ENCODE measurements at places on chromosomes 16 and 17.
A peak's percentile ranks its signal among the peaks of the same experiment; 100 is the strongest.

DNA sequence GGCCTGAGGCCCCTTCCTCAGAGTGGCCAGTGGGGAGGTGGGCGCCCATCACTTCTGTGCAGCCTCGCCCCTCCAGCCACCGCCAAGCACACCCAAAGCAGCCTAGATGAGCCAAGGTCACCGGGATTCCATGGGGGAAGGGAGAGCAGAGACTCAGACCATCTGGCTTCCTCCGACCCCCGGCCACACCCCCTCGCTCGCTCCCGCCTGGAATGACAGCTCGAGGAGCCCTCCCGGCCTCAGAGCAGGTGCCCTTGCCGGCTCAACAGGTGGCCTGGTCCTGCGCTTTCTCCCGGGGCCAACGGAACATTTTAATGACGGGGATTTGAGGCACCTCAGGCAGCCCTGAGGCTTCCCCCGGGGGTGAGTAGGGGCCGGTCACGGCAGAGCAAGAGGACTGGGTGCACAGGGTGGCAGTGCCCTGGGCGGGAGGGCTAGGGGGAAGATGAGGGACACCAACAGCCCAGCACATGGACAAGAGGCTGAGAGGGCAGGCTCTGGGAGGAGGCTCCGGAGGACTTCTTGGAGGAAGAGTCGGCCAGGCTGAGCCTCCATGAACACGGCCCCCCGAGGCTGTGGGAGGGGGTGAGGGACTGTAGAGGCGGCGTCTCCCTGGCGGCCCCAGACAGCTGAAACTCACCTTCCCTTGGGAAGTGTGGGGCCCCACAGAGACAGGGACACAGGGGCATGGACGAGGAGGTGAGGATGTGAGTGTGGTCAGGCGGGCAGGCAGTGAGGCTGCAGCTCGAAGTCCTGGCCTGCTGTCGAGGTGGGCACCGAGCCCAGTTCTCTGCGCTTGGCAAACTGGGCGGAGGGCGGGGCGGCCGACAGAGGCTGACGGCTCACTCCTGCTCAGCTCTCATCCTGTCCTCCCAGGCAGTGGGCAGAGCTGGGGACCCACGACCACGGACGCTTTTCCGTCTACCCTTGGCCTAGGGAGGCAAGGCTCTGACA is 12.5 kb upstream of the C1QTNF8 start:
- DNase-seq = no peak

DNA sequence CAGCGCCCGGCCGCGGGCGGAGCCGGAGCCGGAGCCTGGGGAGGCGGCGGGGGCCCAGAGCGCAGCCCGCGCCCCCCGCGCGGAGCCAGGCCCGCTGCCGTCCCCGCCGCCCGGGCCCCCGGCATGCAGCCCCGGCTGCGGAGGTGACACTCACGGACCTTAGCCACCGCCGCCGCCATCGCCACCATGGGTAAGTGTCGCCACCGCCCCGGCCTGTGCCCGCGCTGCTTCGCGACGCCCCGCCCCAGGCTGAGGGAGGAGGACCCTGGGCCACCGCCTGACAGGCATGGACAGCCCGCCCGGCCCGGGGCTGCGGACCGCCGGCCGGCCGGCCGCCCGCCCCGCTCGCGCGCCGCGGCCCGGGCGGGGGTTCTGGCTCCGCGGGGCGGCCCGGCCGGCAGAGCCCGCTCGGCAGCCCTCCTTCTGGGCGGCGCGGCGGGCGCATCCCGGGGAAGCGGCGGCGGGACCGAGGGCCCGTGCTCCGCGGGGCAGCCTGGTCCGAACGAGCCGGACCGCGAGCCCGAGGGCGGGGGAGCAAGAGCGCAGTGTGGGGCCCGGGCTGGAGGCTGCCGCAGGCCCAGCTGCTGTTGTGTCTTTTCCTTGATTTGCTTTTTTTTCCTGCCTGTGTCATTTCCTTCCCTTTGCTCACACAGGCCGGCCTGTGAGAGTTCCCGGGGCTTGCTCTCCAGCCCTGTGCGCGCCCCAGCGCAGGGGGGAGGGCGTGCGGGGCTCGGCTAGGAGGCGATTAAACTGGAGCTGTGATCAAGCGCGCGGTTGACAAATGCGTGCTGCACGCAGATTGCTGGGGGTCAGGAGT is 565 bp downstream of the MAP3K3 start:
- peak; percentile 44 for DNase-seq

- no peak for DNase-seq
Measured at GRCh38 chr16:77221482-77221881, 22.3 kb downstream of the SYCE1L start.

DNA sequence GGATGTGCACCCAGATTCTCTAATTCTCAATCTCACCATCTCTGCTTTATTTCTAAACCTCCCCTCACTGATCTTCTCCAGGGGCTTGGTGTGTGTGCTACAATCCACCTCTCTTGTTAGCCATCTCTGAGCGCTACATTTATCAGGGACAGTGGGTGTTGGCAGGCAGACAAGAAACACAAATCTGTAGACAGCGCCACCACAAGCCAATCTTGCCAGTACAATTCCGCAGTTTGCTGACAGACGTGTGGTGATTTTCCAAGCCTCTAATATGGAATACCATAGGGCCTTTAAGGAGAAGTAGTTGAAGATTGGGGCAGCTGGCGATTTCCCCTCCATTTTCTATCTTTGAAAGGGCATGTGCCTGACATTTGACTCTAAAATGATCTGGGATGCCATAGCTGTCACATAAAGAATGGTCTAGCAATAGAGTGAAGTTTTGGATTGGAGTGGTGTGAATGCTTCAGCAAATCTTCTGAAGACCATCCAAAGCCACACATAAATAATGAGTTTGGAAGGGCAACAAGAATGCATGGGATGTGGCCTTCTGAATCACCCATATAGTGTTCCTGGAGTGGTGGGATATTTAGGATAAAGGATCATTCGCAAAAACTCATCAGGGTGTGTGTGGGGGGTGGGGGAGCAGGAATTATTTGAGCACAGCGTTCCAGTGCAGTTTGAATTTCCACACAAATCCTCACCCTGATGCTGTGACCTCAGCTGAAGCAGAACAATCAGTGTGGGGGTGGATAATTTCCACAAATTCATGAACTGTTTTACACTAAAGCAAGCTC is 12.0 kb upstream of the ANKFN1 start:
- no peak for DNase-seq

DNA sequence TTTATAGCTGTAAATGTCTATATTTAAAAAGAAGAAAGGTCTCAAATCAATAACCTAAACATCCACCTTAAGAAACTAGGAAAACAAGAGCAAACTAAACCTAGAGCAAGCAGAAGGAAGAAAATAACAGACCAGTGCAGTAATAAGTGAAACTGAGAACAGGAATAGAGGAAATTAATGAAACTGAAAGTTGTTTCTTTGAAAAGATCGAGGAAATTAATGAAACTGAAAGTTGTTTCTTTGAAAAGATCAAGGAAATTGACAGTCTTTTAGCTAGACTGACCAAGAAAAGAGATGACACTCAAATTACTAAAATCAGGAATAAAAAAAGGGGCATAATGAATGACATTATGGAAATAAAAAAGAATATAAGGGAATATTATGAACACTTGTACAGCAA is 46.4 kb downstream of the SLFN5 start:
- DNase-seq = no peak

DNA sequence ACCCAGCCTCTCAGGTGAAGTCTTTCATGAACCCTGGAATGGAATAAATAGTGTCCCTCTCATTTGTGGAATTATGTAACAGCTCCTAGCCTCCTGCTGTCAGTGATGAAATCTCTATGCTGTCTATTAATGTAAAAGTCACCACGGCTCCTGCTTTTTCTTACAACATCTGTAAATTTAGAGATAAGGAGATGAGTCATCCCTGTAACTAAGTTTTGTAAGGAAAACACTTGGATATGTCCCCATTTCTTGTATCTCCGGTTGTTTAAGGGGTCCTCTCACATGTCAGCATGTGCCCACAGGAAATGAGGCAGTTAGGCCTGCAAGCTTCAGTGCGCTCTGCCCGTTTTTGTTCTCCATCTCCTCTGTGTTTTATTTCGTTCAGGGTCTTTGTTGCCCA is 2.8 kb upstream of the NAT9 start:
- no peak for DNase-seq

GRCh38 chr17:80797741-80798594 is 193.7 kb upstream of the CHMP6 start:
- no peak for DNase-seq

DNA sequence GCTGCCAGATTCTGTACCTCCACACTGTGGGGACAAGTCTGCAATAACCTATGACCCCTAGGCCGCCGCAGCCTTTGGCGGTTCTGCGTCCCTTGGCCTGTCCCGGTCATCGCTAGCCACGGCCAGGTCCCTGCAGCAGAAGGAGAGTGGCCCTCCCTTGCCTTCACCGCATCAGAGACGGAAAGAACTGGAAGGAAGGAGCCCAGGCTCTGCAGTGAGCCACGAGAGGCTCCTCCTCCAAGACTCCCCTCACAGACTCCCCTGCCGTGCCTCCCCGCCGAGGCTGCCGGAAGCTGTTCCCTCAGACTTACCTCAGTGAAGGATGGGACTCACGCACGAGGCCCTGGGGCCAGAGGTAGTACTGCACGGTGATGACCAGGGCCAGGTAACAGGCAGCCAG is 11.0 kb downstream of the SLC38A8 start:
- no peak for DNase-seq

DNA sequence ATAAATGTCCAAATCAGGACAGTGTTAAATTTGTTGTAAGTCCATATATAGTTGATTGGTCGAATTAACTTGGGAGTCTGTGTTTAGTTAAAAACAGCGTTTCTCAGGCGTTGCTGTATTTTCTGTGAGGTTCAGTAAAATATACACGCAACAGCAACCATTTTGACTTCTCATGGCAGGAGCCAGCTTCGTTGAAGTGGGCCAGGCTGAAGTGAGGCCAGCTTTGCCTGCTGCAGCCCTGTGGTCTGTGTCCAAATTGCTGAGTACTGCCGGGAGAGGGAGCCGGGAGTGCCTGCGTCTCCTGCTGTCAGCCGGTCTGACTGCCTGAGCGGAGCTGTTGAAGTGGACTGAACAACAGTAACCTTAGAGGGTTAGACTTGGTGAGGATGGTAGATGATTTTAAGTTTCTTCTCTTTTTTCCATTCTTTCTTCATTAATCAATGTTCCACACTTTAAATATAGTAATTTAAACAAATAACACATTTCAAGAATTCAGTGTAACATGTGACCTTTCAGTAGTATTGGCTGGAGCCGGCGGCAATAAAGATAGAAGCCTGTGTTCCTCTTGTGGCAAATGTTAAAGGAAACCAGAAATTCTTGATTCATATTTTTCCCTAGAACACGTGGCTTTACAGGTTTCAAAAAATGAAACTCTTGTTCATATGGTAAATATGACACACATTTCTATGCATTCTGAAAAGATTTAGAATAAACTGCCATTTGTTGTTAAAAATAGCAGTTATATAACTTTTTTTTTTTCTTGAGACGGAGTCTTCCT is 37.0 kb upstream of the ZNF750 start:
- no peak for DNase-seq

DNA sequence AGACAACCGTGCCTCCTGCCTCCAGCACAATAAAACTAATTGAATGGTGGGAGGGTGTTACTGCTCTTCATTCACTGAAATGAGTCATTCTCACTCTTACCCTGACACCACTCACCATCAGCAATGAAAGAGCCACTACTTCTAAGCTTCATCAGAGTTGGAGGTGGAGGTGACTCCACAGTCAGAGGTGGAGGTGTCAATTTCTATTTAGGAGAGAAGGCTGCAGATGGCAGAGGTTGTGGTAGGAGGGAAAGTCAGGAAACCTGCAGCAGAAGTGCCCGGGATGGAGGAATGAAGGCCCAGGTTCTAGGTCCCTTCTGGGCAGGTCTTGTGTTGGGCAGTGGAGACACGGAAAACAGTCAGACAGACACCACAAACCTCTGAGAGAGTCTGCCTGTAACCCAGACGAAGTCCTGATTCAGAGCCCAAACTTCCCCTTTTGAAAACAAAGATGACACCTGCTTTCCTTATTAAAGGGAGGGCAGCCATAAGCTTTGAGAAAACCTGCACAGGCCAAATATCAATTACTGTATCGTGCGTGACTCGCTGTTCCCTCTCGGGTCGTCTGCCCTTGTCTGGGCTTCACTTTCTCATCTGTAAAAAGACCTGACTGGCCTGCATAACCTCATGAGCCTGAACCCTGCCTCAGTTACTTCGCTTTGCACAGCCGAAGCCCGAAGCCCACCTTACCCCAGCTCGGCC is 668 bp downstream of the ATPAF2 start:
- no peak for DNase-seq

DNA sequence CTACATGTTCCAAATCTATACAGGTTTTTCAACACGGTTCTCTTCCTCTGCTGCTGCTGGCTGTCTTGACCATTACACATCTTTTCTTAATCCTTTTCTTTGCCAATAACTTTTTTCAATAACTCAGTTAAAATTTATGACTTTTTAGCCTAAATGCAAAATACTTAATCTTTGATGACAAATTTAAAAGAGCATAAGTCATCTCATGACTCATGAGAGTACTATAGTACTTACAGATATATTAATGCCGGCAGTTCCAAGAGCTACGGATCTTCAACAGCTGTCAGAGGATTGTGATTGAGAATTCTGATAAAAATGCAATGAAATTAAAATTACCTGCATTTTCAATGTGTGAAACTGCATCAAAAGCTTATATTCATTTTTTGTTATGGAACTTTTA is 105.5 kb downstream of the KPNA2 start:
- no peak for DNase-seq

DNA sequence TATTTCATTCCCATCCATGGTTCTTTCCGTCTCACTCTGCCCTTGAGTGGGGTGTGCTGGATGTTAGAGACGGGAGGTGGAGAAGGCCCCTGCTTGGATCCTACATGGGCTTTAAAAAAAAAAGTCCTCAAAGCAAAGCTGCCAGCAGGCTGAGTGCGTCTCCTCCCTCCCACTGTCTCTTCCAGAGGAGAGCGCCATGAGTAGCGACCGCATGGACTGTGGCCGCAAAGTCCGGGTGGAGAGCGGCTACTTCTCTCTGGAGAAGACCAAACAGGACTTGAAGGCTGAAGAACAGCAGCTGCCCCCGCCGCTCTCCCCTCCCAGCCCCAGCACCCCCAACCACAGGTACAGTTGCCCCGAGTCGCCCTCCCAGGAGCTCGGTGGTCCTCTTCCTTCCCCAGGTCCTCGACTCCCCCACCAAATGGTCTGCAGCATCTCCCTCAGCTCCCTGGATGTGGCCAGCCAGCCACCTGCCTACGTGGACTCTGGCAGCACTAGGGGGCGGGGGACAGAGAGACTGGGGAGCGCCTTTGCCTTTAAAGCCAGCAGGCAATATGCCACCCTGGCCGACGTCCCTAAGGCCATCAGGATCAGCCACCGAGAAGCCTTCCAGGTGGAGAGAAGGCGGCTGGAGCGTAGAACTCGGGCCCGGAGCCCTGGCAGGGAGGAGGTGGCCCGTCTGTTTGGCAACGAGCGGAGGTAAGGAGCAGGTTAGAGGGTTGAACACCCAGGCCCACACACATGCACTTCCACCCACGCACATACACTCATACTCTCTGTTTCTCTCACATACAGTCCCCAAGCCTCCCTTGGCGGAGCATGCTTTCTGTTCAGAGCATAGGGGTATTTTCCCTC is 68.2 kb downstream of the PLD6 start:
- no peak for DNase-seq

All from T-helper 17 cell (primary cell).